ENCODE measurements at places on chromosomes 2 and 18.

- no peak for DNase-seq
Measured at GRCh38 chr2:99490623-99491461, 1.0 kb upstream of the REV1 start.

- no peak for DNase-seq
Measured at GRCh38 chr2:112047537-112048235, 7.4 kb upstream of the TMEM87B start.

DNA sequence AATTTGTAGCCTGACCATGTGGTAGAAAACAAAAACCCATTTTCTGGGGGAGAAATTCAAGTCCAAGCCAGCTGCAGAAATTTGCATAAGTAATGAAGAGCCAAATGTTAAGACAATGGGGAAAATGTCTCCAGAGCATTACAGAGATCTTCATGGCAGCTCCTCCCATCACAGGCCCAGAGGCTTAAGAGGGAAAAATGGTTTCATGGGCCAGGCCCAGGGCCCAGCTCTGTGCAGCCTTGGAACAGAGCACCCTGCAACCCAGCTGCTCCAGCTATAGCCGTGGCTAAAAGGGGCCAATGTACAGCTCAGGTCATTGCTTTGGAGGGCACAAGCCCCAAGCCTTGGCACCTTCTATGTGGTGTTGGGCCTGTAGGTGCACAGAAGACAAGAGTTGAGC, 69.1 kb upstream of the TSPYL6 start:
- no peak for DNase-seq

- DNase-seq = no peak
Measured at GRCh38 chr18:58671632-58672564, 633 bp downstream of the MALT1 start.
